Stimulated activated CD4-positive, alpha-beta T cell treated with anti-CD3 and anti-CD28 coated beads, Interleukin-15, amount 100 ng/mL, for 1 hour (primary cell): ENCODE measurements at places on chromosomes 1 and 21.

- no peak for DNase-seq
Measured at GRCh38 chr1:224198572-224198971, 15.5 kb downstream of the DEGS1 start.

- DNase-seq = no peak
Measured at GRCh38 chr1:156956333-156956732, 35.9 kb downstream of the LRRC71 start.

GRCh38 chr1:167512046-167512654, 6.2 kb downstream of the CD247 start:
- no peak for DNase-seq

DNA sequence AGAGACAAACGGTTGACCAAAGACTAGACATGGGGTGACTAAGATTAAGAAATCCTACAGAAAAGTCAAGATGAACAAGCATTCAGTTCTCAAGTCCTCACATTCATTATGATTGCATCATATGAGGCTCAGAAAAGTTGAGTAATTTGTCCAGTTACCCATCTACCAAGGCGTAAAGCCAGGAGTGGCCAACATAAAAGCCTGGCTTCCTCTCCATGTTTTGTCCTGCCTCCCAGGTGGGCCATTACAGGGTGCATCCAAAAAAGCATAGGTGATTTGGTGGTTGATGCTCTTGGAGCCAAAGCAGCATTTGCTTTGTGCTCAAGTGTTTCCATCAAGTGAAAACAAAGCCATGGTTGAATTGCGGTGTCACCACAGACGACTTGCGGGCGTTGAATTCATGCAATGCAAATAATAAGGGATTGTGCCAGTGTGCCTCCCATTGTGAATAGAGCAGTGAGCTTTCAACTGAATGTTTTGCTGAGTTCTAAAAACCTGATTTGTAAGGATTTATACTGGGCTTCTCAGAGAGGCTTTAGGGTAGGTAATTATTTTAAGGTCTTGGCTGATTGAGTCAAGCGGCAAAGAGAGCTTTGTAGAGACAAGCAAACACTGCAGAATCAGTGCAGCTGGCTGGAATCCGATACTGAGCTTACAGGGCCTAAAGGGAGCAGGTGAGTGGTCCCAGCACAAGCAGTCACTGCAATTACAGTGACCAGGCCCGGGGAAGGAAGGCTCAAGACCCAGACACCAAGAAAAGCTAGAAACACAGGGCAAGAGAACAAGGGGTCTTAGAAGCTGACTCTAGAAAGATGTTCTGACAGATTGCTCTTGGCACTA, 54.1 kb downstream of the KCNJ15 start:
- no peak for DNase-seq

DNA sequence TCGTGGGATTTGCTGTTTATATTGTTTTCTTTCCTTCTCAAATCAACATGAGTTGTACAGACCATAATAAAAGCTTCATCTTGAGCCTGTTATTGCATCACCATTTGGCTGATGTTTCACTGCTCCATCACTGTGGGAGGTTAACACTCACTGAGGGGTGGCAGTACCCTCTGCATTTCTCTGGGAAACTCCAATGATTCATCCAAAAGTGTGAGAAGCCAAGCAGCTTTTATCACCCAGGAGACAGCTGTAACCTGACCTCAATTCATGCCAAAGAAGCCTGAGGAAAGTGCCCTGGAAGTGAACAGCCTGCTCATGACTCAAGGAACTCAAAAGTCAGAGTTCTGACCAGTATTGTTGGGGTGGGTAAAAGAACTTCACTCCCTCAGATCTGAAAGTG, 84.1 kb downstream of the GPR88 start:
- DNase-seq = no peak

GRCh38 chr1:233673261-233673946, 59.5 kb downstream of the KCNK1 start:
- DNase-seq = no peak
